ENCODE measurements at places on chromosomes 11 and 22.

DNA sequence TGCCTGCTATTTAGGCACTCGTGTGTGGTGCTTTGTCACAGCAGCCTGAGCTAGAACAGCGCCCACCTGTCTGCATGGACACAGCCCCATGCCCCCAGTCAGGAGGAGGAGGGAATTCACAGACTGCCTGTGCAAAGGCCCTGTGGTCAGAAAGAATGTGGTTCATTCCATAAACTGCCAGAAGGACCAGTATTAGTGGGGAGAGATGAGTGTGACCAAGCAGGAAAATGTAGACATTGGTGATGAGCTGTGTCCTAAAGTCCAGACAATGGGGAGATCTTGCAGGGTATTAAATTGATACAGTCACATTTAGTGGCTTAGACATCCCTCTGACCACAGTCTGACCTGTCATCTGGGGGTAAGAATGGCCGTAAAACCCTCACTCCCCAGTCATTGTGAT is 83.7 kb upstream of the LINC01488 start:
- DNase-seq = no peak

- DNase-seq = peak; percentile 17
Measured at GRCh38 chr11:72015511-72016061, 16.9 kb downstream of the IL18BP start.

GRCh38 chr11:96893988-96894387 is 504.2 kb downstream of the JRKL start:
- DNase-seq = no peak

DNA sequence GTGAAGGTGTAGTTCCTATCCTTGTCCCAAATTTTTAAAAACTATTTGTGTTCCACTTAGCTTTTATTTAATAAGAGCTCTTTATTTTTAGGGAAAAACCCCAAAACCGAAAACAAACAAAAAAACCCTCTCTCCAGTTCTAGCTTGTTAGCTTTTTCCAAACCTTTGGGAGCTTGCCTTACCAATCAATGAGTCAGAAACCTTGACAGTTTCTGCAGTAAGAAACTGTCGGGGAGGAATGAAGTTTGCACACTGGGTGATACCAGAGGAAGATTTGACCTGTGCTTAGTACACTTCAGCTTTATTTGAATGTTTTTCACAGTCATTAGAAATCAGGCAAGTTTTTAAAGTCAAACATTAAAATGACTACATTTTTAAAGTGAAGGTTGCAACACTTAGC is 105.0 kb downstream of the FAT3 start:
- peak; percentile 30 for DNase-seq

DNA sequence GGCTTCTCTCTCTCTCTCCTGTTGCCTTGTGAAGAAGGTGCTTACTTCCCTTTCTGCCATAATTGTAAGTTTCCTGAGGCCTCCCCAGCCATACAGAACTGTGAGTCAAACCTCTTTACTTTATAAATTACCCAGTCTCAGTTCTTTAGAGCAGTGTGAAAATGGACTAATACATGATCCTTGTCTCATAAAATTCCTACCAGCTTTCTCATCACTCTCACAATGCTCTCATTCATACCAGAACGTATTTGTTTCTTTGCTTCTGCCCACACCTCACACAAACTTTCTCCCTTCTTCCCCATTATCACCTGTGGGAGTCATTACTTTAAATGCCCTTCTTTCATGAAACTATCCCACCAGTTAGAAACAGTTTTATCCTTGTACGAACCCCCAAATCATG is 62.7 kb upstream of the ARHGAP42 start:
- no peak for DNase-seq

DNA sequence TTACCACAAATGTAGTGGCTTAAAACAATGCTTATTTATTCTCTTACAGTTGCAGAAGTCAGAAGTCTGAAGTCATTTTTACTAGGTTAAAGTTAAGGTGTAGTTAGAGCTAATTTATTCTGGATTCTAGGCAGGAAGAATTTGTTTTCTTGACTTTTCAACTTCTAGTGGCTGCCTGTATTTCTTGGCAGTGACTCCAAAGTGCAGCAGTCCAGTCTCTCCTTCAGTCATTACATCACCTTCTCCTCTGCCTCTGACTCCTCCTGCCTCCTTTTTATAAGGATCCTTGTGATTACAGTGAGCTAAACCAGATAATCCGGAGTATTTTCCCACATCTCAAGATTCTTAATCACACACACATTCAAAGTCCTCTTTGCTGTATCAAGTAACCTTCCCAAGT is 581.4 kb downstream of the KCNA4 start:
- DNase-seq = no peak

DNA sequence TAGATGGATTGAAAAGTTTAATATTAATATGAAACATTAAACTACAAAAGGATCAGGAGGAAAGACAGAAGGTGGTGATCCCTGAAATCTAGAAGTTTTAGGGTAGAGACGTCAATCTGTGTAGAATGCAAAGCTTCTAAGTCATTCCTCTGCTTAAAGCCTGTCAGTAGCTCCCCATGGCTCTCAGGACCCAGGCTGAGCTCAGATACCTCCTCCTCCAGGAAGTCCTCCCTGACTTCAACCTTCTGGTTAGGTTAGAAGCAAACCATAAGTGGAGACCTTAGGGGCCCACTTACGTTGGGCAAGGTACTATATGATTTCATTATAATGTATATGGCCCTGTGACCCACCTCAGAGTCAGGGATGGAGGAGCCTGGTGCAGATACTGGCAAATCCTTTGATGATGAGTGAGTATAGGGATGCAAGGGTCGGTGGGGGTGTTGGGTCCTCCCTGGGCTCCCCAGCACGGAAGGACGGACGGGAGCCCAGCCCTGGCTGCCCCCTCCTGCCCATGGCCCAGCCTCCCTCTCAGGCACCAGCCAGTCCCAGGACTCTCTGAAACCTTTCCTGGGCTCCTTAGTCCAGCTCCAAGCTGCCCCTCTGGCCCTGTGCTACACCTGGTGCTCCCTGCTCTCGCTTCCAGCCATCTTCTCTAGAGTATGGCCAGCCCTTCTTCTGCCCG is 3.2 kb upstream of the PPP6R3 start:
- DNase-seq = no peak

DNA sequence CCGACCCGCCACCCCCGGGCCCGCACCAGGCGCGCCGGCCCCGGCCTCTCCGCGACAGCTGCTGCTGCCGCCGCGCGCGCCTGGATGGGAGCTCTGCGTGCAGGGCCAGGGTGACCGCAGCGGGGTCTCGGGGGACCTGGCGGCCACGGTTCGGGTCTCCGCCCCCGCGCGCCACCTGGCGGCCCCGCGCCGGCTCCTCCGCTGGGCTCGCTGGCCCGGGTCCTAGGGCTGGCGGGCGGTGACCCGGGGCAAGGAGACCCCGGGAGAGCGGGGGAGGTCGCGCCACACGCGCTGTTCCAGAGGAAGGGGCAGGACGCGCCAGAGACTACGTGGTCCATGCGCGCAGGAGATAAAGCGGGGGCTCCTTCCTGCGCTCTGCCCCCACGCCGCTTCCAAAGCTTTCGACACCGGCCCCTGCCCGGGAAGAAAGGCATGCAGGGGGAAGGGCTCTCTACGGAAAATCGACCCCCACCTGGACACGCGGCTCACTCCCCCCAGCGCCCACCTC is 562 bp downstream of the SHANK2 start:
- DNase-seq = no peak

DNA sequence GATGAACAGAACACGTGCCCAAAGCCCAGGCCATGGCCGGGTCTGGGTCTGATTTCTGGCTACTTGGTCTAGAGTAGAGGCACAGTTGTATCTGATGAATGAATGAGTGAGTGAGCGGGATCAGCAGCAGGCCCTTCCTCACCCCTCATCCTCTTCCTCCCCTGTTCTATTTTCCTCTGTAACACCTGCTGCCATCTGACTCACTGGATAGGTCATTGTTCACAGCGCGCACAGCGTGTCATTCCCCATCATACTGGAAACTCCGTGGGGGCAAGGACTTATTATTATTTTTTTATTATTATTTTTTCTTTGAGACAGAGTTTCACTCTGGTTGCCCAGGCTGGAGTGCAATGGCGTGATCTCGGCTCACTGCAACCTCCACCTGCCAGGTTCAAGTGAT is 13.9 kb downstream of the NCF4 start:
- DNase-seq = no peak
